B cell (primary cell): ENCODE measurements at places on chromosomes 5 and 9.

DNA sequence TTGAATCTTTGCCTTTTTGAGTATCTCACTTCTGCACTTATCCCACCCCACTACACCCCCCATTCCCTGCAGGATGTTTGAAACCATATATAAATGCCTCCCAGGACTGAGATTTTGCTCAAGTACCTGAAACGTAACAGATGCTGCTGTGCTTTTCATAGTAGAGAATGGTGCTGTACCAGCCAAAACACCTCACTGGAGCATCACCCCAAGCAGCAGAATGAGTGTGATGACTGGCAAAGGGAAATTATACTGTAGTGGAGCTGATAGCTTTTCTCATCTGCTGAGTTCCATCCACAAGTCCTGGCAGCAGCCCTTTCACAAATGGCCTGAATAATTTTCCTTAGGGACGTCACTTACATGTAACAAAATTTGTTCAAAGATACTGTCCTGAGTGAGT is 246.1 kb downstream of the KDM4C start:
- DNase-seq, result no peak

- no peak for DNase-seq
Measured at GRCh38 chr9:91832322-91832721, 117.7 kb downstream of the ROR2 start.

- no peak for DNase-seq
Measured at GRCh38 chr5:68375540-68375939, 160.0 kb downstream of the PIK3R1 start.

- DNase-seq, result no peak
Measured at GRCh38 chr9:6562871-6563430, 82.6 kb downstream of the GLDC start.

DNA sequence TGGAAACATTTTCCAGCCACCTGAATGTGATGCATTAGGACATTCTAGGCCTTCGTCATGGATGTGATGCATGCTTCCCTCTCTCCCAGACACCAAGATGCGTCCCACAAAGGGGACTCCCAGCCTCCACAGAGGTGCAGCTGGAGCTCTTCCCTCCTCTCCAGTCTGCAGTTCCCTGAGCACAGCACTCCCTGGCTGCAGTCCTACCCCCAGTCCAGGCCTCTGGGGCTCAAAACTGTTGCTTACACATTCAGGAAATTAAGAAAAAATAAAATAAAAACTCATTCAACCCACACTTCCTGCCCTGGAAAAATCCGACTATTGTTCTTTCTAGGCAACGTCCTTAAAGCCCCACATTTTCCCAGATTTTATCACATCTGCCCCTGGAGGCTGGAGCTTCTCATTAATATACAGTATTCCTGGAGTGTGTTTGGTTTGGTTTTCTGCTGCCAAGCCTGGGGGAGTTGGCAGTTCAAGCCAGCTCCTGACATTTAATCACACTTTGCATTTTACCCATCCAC is 78.4 kb upstream of the ICE1 start:
- no peak for DNase-seq

DNA sequence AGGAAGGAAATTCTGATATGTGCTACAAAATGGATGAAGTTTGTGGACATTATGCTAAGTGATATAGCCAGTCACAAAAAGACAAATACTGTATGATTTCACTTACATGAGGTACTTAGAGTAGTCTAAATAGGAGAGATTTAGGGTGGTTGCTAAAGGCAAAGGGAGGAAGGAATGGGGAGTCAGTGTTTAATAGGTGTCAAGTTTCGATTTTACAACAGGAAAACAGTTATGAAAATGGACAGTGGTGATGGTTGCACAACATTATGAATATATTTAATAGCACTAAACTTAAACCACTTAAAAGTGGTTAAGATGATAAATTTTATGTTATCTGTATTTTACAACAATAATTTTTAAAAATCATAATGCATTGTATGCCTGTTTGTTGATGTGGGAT is 40.4 kb upstream of the ECM2 start:
- no peak for DNase-seq

DNA sequence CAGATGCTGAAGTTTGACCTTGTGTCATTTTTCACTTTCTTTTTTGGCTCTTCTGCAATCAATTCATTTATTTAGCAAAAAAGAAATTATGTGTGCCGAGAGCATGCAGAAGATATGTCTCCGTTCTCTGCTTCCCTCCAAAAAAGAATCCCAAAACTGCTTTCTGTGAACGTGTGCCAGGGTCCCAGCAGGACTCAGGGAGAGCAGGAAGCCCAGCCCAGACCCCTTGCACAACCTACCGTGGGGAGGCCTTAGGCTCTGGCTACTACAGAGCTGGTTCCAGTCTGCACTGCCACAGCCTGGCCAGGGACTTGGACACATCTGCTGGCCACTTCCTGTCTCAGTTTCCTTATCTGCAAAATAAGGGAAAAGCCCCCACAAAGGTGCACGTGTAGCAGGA is 2.4 kb downstream of the FGFR4 start:
- DNase-seq, result no peak

GRCh38 chr9:92971776-92972175 is 24.5 kb downstream of the FGD3 start:
- DNase-seq, result no peak

GRCh38 chr5:133227082-133227481 is 175.3 kb downstream of the HSPA4 start:
- no peak for DNase-seq
